HFFc6 (cell line): ENCODE measurements at places on chromosomes 4 and X. TPM values are rescaled to one million over a fixed set of nuclear protein-coding genes. Genes with fewer than 3 reads are reported as not detected.

Gene GPRASP2
- total RNA-seq: 7.9 to 13.1 TPM (median 8.1 TPM) in 3 replicates

Gene HPGDS
- total RNA-seq: not detected in 3 replicates

Gene IL2
- total RNA-seq: not detected in 3 replicates

Gene CABS1
- total RNA-seq: not detected in 3 replicates
